ENCODE measurements at places on chromosomes 1 and 21.

GRCh38 chr1:20555025-20555757, 2.8 kb downstream of the FAM43B start:
- DNase-seq: no peak

DNA sequence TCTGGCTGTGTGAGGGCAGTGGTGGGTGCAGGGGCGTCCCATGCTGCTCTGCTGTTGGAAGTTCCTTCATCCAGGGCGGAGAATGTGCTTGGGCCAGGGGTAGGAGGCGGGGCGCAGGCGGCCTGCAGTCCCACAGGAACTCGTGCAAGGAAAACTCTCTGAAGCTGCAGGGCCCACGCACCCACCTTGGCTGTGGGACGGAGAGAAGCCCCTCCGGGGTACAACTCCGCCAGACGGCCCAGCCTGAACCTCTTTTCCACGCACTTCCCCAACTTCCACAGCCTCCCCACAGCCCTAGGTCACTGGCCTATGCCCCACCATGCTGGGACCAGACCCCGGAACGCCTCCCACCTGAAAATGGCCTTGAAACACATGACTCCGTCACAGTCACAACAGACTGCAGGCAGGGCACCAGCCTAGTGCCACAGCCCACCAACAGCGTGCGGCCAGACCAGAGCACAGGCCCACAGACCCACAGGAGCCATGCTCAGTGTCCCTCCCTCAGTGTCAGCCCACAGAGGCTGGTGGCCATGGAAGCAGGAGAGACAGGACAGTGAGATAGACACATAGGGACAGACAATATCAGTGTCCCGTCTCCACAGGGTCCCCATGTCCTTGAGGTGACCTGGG, 47.8 kb downstream of the WNT9A start:
- no peak for DNase-seq

- no peak for DNase-seq
Measured at GRCh38 chr1:61504852-61505390, 220.0 kb downstream of the TM2D1 start.

DNA sequence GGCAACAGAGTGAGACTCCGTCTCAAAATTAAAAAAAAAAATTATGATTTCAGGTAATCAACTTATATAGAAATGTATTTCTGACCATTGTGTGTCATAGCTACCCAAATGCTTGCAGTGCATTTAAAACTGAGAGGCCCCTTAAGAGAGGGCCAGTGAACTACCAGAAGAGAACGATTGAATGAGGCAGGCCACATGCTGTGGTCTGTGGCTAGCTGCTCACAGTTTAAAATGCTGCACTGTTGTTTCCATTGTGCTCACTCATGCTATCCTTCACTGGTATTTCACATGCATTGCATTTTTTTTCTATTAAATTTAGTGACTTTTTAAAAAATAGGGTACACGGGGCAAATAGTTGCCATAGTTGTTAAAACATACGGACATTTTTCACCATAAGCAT, 26.0 kb downstream of the CHML start:
- DNase-seq: no peak

- DNase-seq: no peak
Measured at GRCh38 chr1:4395676-4396075, 258.7 kb upstream of the AJAP1 start.

DNA sequence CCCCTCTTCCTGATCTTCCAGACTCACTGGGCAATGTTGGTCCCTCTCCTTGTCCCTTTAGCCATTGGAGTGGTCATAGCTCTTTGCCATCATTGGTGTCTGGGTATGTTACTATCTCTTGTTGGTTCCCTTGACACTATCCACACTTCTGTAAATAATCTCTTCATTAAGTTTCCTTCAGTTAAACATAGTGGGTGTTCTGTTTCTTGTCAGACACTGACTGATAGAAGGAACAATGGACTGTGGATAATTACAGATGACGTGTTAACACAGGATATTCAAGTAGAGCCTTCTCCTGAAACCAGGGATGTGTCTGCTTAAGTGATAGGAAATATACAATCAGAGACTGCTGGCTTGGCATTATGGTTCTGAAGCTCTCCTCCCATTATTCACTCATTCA, 458.3 kb upstream of the USP24 start:
- no peak for DNase-seq

GRCh38 chr1:228914700-228915099, 179.4 kb downstream of the RHOU start:
- DNase-seq: no peak

GRCh38 chr1:214318956-214319736, 38.2 kb downstream of the SMYD2 start:
- no peak for DNase-seq

GRCh38 chr1:35210321-35211119, 17.6 kb upstream of the SFPQ start:
- DNase-seq: no peak

- no peak for DNase-seq
Measured at GRCh38 chr1:54854381-54855020, 32.5 kb downstream of the DHCR24 start.

- DNase-seq: no peak
Measured at GRCh38 chr21:17602874-17603273, 9.8 kb downstream of the BTG3 start.
